Cardiac septum (tissue), 1 donor: ENCODE measurements at places on chromosomes 12 and 14. TPM values are rescaled to one million over a fixed set of nuclear protein-coding genes. Genes with fewer than 3 reads are reported as not detected.

The TMEM63C gene
- total RNA-seq, result 0.46 TPM

The TSPAN9 gene
- total RNA-seq, result 299 TPM

The GPR137C gene
- 1.5 TPM for total RNA-seq

The ENDOU gene
- total RNA-seq, result 0.24 TPM
